ENCODE measurements at places on chromosomes 3 and 15.

DNA sequence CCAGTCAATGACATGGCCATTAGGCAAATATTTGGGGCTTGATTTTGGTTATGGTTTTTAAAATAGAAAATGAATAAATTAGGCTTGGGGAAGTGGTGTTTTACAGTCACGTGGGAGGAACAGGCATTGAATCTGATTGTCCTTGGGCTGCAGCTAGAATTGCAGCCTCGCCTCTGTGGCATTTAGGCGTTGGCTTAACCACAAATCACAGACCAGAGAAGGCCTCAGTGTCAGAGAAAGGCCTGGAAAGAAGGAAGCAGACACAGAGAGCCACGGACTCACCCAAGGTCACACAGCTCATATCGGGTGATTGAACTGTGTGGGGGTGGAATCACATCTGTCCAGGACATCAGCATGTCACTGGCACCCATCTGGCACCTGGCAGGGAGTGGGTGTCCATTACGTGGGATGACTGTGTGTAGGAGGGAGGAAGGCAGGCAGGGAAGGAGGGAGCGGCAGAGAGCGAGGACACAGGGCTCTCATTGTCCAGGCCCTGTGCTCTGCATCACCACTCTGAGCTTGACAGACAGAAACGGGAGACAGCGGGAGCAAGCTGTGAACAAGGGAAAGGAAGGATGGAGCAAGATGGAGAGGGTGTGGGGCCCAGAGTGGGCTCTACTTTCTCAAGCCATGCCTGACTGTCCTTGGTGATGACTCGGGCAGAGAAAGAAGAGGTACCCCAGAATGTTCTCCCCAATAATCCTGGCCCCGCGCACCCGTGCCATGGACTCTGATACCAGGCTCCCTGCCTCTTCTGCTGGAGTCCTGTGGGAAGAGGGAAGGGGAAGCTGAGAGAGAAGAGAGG lies 186.4 kb downstream of the FAM43A start:
- DNase-seq = no peak

DNA sequence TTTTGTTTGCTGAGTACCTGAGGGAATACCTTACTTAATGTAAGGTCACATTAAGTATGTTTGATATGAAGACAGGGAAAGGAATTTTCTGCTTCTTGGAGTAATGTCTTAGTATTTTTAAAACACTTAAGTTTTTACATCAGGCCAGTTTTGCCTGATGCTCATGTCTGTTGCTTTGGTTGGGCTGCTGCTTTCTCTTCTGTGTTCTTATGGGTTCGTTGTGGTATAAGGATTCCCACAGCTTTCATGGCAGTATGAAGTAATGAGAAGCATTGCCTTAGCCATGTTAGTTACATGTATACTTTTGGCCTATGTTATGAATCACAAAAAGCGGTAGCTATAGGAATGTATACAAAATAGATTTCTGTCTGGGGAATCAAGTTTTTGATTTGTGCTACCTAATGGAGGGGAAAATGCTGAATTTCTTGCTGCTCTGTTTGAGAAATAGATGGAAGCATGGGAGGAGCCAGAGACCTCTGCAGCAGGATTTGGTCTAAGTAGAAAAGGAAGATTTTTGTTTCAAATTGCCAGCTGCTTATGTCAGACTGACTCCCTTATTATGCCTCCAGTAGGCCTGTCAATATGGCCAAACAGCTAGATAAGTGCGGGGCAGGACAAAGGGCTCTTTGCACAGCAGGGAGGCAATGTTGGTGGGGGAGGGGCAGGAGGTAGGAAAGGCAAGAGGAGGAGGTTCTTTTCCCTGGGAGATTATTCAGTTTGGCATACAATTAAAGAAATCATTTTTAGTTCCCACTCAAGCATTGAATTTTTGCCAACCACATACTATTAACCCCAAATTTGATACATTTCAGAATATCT lies 5.2 kb downstream of the SETD5 start:
- no peak for DNase-seq

- DNase-seq = no peak
These were observed 127.6 kb downstream of the RAB11A start for GRCh38 chr15:65996901-65997300.

- DNase-seq = no peak
These were observed 26.9 kb downstream of the PRKAR2A start for GRCh38 chr3:48820612-48821324.

- DNase-seq = no peak
These were observed 258.0 kb upstream of the CTDSPL start for GRCh38 chr3:37603722-37604121.

Measured in activated CD4-positive, alpha-beta T cell treated with anti-CD3 and anti-CD28 coated beads for 1 hour (primary cell).